Stimulated activated CD4-positive, alpha-beta T cell treated with anti-CD3 and anti-CD28 coated beads, Interleukin-1b, Interleukin-23, amount 100 ng/mL, for 1 hour (primary cell): ENCODE measurements at places on chromosomes 6 and 20.

- DNase-seq = no peak
Observed at GRCh38 chr6:143741480-143741879, 63.7 kb downstream of the PHACTR2 start.

DNA sequence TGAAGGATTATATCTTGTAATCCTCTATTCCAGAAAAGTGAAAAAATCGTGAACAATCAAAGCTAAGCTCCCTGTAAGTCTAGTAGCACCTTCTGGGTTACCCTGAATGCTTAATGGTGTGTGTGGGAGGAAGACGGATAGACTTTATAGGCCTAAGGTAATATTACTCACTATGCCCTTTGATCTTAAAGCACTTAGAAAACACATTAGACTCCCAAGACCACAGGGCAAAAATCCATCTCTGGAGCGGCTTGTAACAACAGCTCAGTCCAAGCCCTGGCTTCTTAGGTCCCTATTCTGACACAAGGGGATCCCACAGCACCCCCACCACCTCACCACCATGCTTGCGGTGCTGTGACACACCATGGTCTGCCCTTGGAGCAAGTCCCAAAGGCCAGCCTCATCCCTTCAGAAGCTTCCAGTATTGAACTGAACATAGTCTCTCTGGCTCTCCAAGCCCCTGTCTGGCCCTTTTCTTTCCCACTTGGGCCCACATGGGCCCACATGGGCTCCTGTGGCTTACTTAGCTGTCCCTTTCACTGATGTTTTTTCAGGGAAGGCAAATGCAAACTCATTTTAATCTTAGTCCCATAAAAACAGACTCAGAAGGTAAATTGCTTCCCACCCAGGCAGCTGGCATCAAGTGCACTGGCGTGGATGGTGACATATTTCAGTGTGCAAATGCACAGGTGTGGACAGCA, 28.3 kb downstream of the C6orf132 start:
- no peak for DNase-seq

- DNase-seq = no peak
Observed at GRCh38 chr6:51928320-51928719, 159.1 kb downstream of the PKHD1 start.

DNA sequence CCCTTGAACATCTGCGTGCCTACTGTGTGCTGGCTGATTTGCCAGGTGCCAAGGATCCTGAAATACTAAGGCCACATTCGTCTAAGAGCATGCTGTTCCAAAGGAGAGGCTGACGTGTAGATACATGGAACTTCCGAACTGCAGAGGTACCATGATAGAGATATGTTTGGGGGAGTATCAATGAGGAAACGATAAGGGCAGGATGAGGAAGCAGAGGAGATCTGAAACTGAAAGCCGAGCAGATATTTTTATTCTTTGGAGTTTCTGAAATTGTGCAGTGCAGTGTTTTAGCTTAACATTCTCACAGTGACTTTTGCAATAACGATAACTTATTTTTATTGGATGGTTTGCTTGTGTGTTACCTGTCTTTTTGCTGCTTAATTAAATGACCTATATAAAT, 24.3 kb downstream of the BMP6 start:
- DNase-seq = no peak

- DNase-seq = no peak
Observed at GRCh38 chr6:34606477-34607265, 50.5 kb upstream of the SPDEF start.

DNA sequence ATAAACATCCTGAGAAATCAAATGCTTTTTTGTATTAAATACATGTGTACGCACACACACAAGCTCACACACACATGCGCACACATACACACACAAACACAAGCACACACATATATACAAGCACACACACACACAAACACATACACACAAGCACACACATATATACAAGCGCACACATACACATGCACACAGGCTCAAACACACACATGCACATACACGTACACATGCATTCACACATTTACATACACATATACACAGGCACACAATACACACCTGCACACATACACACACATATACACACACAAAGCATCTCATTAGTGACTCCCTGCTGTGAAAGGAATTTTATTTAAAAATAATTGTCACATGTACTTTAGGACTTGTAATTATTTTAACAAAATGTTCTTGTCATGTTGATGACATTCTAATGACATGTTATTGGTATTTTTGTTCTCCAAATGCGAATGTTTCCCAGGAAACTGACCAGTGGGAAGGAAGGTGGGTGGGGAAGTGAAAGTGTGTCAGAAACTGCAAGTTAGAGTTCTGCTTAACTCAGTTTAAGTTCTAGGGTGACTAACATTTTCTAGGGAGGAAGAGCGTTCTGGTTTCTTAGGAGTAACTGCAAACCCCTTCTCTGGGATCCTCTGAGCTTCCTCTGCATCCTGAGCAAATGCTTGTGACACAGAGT, 113.9 kb upstream of the ZNF217 start:
- no peak for DNase-seq
